Effector CD4-positive, alpha-beta T cell (primary cell): ENCODE measurements at places on chromosomes 3 and 15.

GRCh38 chr3:108406063-108406660, 104.2 kb downstream of the MYH15 start:
- DNase-seq, result no peak

DNA sequence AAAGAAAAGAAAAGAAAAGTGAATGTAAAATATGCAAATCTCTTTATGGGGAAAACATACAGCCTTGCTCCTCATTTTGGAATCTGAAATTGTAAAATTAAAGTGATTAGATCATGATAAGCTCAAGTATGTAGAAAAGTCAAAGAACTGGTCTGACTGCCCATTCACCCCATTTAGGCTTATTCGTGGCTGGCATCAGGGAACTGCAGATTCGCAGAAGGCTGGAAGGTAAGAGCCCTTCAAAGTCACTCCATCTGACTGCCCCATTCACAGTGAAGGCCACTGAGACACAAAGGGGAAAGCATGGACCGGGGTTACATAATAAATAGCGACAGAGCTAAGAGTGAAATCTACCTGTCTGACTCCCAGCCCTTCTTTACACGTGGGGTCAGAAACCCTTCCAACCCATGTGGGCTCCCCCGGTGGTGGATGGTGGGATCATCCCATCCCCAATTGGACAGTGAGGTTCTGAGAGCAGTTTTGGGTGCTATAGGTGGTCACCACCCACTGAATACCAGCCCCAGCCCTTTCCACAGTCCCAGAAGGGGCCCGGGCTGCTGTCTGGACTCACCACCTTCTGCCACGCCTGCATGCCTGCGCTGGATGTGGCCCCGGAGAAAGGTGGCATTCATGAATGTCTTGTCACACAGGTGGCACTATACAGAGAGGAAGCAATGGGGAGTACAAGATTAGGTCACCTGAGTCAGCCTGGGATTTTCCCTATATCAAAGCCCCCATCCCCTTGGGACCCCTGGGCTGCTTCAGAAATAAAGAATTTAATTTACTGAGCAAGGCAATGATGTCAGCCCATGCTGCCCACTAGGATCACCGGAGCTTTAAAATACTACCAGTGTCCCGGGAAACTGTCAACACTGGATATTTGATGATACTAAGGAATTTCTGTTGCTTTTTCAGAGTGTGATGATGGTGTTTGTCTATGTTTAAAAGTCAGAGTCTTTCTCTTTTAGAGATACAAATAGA, 17.9 kb downstream of the DZIP1L start:
- DNase-seq, result no peak

- no peak for DNase-seq
Measured at GRCh38 chr15:88250826-88251225, 5.7 kb downstream of the NTRK3 start.

DNA sequence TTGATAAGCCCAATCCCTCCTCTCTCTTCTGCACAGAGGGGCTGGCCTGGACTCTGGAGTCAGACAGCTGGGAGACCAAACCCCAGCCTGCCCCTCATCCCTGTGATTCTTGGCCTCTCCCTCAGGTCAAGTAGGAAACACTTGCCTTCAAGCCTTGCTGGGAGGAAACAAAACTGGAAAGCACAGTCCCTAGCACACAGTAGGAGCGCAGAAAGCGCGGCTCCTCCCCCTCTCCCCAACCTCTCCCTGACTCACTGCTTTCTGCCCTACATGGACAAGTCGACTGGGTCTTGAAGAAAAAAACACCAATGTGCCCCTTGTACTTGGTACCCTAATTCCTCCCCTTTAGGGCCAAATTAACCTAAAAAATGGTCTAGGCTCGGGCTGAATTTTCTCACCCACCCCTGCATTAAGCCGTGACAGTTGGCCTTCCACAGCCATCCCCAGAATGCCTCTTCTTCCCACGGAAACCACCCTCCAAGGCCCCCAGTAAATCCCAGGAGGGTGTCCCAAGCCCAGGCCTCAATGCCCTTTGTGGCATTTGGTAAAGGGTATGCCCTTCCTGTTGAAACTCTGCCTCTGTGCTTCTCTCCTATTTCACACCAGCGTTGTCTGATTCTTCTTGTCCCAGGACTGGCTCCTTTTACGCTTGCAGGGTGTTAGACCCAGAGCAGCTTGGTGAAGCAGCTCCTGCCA, 11.3 kb upstream of the RAF1 start:
- no peak for DNase-seq

DNA sequence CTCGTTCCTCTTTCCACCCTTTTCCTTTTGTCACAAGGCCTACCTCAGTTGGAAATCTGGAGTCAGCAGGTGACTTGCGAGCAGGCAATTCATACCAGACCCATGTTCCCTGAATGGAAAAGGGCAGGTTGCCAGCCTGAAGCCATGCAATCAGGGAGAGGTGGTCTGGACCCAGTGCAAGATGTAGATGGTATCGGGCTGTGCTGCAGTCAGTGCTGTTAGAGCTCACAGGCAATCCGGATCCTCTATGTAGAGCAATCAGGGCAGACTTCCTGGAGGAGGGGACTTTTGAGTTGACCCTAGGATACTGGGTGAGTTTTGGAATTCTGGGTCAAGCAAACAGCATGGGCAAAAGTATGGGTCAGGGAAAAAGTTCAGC, 18.9 kb downstream of the LOXL1 start:
- no peak for DNase-seq

GRCh38 chr3:106611841-106612240, 743.0 kb upstream of the CBLB start:
- DNase-seq, result no peak
